AML-193 (cell line): ENCODE measurements at places on chromosomes 6 and 20.

- no peak for DNase-seq
Observed at GRCh38 chr6:36128793-36129192, 1.5 kb upstream of the MAPK13 start.

GRCh38 chr20:52895235-52895634, 76.9 kb upstream of the TSHZ2 start:
- DNase-seq = no peak

DNA sequence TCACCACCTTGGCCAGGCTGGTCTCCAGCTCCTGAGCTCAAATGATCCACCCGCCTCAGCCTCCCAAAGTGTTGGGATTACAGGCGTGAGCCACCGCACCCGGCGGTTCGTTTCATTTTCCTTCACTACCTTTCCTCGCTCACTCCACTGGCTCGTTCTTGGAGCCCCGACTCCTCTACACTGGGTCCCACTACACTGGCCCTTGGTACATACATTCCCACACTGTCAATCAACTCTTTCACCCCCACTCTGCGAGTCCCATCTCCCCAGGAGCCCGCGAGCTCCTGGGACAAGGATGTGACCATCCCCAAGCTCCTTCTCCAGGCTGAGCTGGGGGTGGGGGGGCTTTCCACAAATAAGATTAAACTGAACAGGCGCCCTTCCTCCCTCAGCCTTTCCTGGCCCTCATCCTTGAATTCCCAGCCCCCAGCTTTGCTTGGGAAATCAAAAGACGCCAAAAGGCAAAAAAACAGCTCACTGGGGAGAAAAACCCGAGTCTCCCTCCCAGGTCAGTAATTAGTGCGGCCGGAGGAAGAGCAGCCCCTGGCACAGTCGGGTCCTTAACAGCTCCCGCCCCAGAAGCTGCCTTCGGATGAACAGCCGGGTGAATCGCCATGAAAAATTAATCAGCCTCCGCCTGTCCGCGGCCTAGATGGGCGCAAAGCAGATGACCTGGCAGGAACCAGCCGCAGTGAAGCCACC, 42.8 kb upstream of the LY86 start:
- DNase-seq = no peak

DNA sequence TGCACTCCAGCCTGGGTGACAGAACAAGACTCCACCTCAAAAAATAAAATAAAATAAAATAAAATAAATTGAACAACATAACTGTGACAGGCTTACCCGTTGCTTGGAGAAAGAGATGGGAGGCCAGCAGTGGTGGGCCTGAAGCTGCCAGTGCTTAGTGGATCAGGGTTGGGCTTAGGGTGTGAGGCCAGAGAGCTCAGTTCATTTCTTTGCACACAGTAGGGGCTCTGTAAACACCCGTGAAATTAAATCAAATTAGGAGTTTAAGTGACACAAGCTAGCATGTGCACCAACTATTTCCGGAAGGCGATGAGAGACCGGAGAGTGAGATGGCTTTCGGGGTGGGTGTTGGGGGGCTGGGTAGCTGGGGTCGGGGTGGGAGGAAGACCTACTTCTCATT, 25.8 kb upstream of the TTPAL start:
- DNase-seq = no peak

- no peak for DNase-seq
Observed at GRCh38 chr6:26377719-26378118, 5.2 kb upstream of the BTN2A2 start.

GRCh38 chr6:38095054-38095453, 275.5 kb downstream of the ZFAND3 start:
- no peak for DNase-seq

DNA sequence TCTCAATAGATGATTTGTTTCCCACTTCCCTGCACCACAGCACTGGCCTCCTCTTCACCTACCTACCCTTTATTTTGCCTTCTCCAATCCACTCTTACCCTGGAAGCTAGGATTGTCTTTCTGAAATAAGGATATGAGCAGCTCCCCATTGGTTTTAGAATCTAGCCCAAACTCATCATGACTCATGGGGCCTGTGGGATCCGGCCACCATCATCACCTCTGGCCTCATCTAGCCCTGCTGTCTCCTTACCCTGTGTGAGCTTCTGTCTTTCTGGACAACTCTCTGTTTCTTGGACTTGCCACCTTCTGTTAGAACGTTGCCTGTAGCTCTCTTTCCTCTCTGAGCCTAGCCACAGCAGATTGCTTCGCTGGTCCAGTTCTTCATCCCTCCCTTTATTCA, 277.1 kb downstream of the PAX1 start:
- DNase-seq = no peak

- DNase-seq = no peak
Observed at GRCh38 chr6:157460182-157460999, 79.4 kb downstream of the ZDHHC14 start.

DNA sequence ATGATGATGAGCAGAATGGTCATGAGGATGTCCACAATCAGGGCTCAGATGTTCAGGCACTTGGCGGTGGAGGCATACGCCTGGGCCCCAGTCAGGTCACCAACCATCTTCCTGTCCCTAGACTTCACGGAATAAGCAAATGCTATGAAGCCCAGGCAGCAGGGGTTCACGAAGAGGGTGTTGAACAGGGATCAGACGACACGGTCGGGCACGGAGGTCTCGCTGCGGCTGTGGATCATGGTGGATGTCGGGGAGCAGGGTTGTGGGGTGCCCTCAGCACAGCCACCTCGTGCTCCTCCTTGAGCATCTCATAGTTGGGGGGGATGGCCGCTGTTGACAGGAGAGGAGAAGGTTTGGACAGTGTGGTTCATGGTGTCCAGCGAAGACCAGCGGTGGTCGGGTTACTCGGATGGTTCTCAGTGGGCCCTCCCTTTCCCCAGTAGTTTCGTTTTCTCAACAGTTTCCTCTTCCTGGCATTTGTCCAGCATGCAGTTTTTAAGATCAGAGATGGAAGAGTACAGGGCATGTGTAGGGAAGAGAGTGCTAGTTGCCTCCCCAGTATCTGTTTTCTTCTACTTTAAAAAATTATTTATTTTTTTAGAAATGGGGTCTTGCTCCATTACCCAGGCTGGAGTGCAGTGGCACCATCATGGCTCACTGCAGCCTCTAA, 20.3 kb upstream of the SPDEF start:
- no peak for DNase-seq

DNA sequence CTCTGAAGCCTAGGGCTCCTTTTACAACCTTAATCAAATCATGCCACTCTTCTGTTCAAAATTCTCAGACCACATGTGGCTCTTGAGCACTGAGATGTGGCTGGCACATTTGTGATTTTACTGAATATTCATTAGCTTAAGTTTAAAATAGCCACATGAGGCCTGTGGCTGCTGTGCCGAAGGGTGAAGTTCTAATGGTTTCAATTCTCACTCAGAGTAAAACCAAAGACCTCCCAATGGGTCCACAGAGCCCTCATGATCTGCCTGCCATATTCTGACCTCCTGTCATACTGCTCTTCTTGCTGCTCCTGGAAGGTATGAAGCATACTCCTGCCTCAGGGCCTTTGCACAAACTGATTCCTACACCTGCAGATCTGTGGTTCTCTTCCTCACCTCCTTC, 7.8 kb upstream of the CST3 start:
- no peak for DNase-seq
